ENCODE measurements at places on chromosomes 3 and 15.

GRCh38 chr15:95646484-95647273 lies 683.8 kb upstream of the NR2F2 start:
- no peak for DNase-seq

GRCh38 chr3:42441791-42442190 lies 31.4 kb upstream of the LYZL4 start:
- no peak for DNase-seq

DNA sequence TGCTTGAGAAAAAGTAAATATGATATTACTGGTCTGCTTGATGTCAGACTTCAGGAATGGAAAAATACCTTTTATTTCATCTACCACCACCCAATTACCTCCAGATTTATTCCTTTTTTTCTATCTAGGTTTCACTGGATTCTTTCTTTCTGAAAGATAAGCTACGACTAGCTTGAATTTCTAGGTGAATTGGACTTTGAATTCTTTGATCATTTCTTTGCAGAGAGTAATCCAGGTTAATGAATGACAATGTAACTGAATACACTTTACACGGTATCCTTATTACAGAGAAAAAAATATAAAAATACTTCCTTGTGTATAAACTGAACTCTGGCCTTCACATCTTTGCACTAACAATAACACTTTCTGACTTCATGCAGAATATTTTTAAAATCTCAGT lies 59.5 kb upstream of the TRPC1 start:
- DNase-seq, result no peak

- no peak for DNase-seq
Observed at GRCh38 chr3:66406163-66406562, 94.7 kb downstream of the LRIG1 start.

DNA sequence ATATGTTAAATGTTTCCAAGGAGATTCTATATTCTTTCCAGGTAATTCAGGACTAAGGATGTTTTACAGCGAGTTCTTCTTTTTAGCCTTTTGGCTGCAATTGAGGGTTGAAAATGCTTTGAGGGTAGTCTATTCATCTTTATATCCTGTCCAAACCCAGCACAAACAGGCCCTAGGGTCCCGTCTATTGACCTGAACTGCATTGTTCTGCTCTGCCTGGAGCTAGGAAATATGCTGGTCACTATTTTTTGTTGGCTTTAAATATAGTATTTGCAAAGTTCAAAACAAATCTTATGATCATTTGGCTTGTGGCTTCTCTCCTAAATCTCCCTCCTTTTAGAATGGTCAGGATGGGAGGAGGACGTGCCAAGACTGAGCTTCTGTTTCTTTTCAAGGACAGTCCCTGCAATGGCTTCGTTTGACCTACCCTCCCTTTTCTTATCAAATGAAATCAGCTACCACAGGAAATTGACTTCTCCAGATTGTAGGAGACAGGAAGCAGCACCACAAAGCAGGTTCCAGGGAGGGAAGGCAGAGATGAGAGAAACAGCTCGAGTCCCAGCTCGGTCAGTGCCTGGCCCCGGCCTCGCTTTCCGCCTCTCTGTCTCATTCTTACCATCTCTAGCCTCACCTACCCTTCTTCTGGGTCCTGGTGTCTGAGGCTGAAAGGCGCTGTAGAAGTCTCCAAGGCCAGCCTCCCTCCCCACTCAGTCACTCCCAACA lies 27.6 kb upstream of the NRROS start:
- DNase-seq, result peak; percentile 71

DNA sequence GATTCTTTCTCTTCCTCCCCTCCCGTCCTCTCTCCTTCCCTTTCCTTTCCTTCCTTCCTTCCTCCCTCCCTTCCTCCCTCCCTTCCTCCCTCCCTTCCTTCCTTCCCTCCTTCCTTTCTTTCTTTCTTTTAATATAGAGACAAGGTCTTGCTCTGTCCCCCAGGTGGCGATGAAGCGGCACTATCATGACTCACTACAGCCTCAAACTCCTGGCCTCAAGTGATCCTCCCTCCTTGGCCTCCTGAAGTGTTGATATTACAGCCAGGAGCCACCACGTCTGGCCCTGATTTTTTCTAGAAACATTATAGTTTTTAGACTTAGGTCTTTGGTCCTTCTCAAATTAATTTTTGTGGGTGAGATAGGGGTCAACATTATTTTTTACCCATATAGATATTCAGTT lies 15.5 kb downstream of the GRM2 start:
- DNase-seq, result peak; percentile 13

DNA sequence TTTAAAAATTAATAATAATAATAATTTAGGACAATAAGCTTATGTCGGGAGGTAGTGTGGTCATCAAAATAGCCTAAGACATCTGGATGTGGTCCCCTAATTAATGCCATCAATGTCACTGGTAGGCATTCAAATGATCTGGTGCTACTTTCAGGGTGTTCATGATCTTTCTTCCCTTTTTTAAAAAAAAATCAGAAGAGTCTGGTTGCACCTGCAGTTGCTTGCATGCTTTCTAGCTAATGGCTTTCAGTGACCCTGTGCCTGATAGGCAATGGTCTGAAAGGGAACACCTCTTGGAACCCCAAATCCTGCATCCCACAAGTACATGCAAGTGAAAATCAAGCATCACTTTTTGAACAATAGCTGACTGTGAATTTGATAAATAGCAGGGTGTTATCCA lies 64.1 kb upstream of the KBTBD8 start:
- DNase-seq, result no peak

DNA sequence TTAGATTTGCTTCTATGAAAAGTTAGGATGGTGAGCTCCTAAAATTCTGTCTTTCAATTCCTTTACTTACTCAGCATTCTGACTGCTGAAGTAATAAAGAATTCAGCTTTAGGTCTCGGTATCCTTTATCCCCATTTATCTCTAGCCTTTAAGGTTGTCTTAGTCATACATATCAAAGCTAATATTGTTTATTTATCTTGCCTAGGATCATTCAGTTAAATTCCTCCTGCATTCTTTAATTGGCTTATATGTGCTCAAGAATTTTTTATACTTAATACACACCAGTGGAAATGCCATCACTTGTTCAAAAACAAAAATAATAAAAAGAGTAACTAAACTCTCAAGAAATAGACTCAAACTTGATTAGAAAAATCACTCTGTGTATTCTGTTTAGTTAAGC lies 507.0 kb downstream of the ZPLD1 start:
- DNase-seq, result no peak

GRCh38 chr15:90062973-90063769 lies 39.1 kb downstream of the IDH2 start:
- no peak for DNase-seq

GRCh38 chr3:181457190-181457589 lies 254.5 kb upstream of the SOX2 start:
- DNase-seq, result no peak

- no peak for DNase-seq
Observed at GRCh38 chr3:128410669-128411573, 55.8 kb downstream of the DNAJB8 start.

DNA sequence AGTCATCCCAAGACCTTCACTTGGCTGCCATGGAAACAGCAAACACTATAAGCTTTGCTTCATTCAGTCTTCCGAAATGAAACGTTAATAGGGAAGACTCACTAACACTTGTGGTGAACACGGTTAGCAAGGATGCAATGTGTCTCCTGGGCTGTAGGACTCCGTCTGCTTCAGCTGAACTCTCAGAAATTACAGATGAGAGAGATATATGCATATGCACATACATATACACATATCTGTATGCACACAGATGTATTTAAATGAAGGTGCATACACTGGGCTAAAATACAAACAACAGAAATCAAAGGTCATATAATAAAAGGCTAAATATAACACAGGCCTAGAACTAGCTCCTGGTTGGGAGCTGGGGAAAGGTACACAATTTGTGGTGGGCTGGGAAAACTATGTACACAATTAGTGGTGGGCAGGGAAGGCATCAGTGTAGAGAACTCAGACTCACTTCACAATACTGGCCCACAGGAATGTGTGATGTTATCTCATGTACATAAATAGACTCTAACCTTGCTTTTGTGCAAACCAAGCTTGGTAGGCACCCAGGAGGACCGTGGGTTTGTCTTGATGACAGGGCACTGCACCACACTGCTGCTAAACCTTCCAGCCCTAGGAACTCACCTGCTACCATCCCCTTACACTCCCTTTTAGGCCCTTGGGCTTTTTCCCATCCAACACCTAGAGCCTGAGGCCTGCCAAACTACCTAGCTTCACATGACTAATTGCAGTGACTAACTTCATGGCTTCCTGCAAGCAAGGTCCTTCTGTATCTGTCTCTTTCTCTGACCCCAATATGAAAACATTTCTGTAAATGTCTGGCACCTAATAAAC lies 873.1 kb downstream of the NSUN3 start:
- DNase-seq, result no peak

- DNase-seq, result no peak
Observed at GRCh38 chr3:117580806-117581205, 871.2 kb downstream of the TUSC7 start.

Data from common myeloid progenitor, CD34-positive (primary cell).